ENCODE measurements at places on chromosomes 7 and 10. TPM values are rescaled to one million over a fixed set of nuclear protein-coding genes. Genes with fewer than 3 reads are reported as not detected.

KCNK18 gene
- polyA plus RNA-seq, result not detected

ANKRD61 gene
- not detected for polyA plus RNA-seq

NEUROD6 gene
- polyA plus RNA-seq, result not detected

SFXN4 gene
- polyA plus RNA-seq, result 24.5 TPM

C7orf57 gene
- not detected for polyA plus RNA-seq

TMEM140 gene
- 14.7 TPM for polyA plus RNA-seq

PHYH gene
- polyA plus RNA-seq, result 52.1 TPM

CALY gene
- polyA plus RNA-seq, result 0.95 TPM

CACNB2 gene
- 1.0 TPM for polyA plus RNA-seq

SYCE1 gene
- polyA plus RNA-seq, result 1.4 TPM

TPST1 gene
- polyA plus RNA-seq, result 11.8 TPM

FAM25C gene
- not detected for polyA plus RNA-seq

PIK3AP1 gene
- 4.4 TPM for polyA plus RNA-seq

CNPY1 gene
- polyA plus RNA-seq, result not detected

ADGRA1 gene
- 0.17 TPM for polyA plus RNA-seq

GPR15LG gene
- not detected for polyA plus RNA-seq

MKX gene
- 0.15 TPM for polyA plus RNA-seq

PANK1 gene
- polyA plus RNA-seq, result 1.5 TPM

FAM131B gene
- 1.2 TPM for polyA plus RNA-seq

SPDYE6 gene
- polyA plus RNA-seq, result not detected

ARMC10 gene
- polyA plus RNA-seq, result 19.0 TPM

INSYN2A gene
- polyA plus RNA-seq, result 0.03 TPM

ARHGEF35 gene
- polyA plus RNA-seq, result 4.4 TPM

CWF19L1 gene
- polyA plus RNA-seq, result 14.7 TPM

IFIT1B gene
- not detected for polyA plus RNA-seq

HOXA1 gene
- 0.56 TPM for polyA plus RNA-seq

NXPH1 gene
- polyA plus RNA-seq, result not detected

MEST gene
- polyA plus RNA-seq, result 28.5 TPM

MKI67 gene
- polyA plus RNA-seq, result 0.11 TPM

VENTX gene
- polyA plus RNA-seq, result 0.56 TPM

ARHGAP19 gene
- polyA plus RNA-seq, result 4.8 TPM

CFTR gene
- polyA plus RNA-seq, result 0.22 TPM

NEURL1 gene
- not detected for polyA plus RNA-seq

UNC5B gene
- 1.7 TPM for polyA plus RNA-seq

LAMB1 gene
- polyA plus RNA-seq, result 249 TPM

CTAGE8 gene
- not detected for polyA plus RNA-seq

DDX56 gene
- polyA plus RNA-seq, result 27.3 TPM

KCND2 gene
- polyA plus RNA-seq, result 0.67 TPM

PKD2L1 gene
- polyA plus RNA-seq, result not detected
